ENCODE measurements at places on chromosomes 2 and 18. TPM values are rescaled to one million over a fixed set of nuclear protein-coding genes. Genes with fewer than 3 reads are reported as not detected.

- DNase-seq: no peak
Measured at GRCh38 chr2:42839809-42840501, 47.6 kb upstream of the HAAO start.

GRCh38 chr2:85015653-85016360 lies 44.8 kb downstream of the KCMF1 start:
- DNase-seq: no peak

DNA sequence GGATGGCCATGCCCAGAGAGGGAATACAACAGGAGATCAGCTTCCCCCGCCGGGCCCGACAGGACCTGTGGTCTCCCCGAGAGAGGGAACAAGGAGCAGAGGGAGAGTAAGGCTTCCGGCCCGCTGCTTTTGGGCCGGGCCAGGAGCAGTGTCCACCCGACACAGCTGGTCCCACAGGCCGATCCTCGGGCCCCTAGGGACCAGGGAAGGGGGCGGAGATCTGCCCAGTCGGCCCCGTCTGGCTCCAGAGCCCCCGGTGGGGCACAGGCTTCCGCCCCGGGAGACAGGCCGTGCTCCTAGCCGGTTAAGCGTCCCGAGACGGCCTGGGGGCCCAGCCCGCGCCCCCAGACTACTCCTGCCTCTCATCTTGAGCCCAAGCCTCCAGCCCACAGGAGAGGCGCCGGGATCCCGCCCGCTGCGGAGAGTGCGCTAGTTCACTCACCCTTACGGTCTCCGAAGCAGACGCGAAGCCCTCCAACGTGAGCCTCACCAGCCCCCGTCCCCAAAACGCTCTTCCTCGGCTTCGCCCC lies at the start of gene MCFD2:
Gene MCFD2, minus strand, starts transcription at position 526 of the 530 bp plus-strand sequence. CDS start 6,635 bp downstream, outside the sequence.
- no peak for DNase-seq

PPM1G gene
- total RNA-seq: 74.7 TPM

MAPK4 gene
- total RNA-seq: not detected

KCNG3 gene
- total RNA-seq: not detected

LONRF2 gene
- 0.17 TPM for total RNA-seq

TBC1D8 gene
- total RNA-seq: 4.7 TPM

DRC1 gene
- not detected for total RNA-seq

MLPH gene
- total RNA-seq: not detected

Measured in activated B cell treated with CpG ODN at 0.5 μM for 24 hours (primary cell).